ENCODE measurements at places on chromosomes 2 and 18.

- DNase-seq, result no peak
Measured at GRCh38 chr18:54240629-54241107, 16.2 kb upstream of the MBD2 start.

DNA sequence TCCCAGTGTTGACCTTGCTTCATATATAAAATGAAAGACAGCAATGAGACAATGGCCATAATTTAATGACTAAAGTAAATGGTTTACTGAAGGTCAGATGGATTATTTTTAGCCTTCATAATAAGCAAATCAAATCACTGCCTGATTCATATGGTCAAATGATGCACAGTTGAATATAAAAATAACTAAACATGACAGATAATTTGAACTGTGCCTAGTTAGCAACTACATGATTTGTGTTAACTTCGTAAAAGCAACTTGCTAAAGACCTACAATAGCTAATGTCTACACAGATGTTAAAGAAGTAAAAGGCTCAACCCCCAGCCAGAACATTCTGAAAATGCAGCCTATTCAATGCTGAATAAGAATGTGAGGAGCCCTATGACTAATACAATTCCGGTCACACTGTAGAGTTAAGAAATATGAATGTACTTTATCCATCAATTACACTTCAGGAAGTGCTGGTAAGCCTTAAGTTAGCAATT, 590.8 kb upstream of the CDH2 start:
- no peak for DNase-seq

DNA sequence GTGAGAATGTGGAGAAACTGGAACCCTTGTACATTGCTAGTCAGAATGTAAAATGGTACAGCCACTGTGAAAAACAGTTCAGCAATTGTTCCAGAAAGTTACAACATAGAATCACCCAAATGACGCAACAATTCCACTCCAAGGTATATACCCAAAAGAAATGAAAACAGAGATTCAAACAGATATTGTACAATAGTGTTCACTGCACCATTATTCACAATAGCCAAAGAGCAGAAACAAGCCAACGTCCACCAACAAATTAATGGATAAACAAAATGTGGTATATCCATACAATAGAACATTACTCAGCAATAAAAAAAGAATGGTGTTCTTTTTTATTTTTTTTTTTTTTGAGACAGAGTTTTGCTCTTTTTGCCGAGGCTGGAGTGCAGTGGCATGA, 10.9 kb downstream of the CLASP1 start:
- DNase-seq, result no peak

DNA sequence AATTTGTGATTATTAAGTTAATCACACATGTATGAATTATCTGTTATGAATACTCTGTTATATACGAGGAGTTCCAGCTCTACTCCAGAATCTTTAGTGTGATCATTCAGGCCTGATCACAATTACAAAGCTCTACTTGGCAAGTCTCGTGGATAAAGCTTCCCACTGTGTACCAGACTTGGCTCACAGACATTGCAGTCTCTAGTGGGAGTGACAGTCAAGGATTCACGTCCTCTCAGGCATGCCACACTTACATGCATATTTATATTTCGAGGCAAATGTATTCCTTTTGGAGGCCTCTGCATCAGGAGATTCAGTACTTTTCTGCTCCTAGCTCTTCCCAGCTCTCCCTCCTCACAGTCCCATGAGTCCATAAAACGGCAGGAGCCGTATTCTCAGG, 403.4 kb upstream of the CDH7 start:
- DNase-seq, result no peak

- no peak for DNase-seq
Measured at GRCh38 chr2:60116161-60116875, 437.1 kb downstream of the BCL11A start.

DNA sequence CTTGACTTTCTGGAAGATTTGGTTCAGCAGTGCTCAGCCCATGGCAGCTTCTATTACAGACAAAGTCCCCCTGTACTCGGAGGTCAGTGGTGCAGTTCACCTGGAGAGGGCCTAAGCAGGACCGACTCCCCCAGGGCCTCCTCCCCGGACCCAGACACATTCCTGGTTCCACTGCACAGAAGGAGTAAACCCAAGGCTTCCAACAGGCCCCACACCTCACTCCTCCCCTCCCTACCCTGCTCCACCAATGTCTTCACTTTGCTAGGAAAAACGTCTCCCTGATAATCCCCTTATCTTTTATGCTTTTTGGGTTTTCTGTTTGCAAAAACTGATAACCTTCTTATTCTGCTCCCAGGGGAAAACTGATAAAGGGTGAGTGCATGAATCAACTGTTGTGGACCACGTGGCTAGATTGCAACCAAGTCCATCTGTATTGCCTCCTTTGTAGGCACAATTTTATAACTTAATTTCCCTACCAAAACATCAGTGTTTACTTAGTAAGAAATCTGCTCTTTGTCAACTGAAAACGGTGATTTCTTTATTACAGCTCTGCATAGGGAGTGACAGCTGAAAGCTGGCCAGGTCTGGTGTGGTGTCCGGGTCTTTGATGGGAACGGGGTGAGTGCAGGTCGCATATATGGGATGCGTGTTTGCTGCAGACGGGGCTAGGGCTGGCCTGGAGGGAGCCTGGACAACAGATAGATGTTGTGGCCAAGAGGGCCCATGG, 202.5 kb downstream of the GLI2 start:
- DNase-seq, result no peak

- DNase-seq, result no peak
Measured at GRCh38 chr2:55720417-55720816, 26.8 kb upstream of the PNPT1 start.

GRCh38 chr2:165888171-165888570, 65.4 kb downstream of the TTC21B start:
- no peak for DNase-seq

DNA sequence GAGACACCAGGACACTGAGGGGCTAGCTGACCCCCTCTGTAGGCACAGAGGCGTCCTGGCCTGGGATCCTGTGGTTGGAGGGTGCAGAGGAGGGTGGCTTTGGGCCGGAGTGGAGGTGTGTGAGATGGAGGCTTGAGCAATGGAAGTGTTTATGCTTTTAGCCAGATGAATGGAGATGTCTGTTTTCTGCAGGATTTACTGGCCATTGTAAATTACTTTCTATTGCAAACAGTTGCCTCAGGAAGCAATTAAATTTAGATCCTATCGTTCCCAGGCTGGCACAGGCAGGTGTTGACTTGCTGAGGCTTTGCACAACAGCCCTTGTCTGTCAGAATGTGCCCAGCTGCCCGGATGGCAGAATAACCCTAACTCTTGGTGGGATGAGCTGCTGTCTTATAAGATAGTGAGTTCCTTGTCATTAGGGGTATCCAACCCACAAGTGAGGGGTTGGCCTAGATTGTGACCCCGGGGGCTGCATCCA, 1.8 kb upstream of the ARID5A start:
- no peak for DNase-seq

DNA sequence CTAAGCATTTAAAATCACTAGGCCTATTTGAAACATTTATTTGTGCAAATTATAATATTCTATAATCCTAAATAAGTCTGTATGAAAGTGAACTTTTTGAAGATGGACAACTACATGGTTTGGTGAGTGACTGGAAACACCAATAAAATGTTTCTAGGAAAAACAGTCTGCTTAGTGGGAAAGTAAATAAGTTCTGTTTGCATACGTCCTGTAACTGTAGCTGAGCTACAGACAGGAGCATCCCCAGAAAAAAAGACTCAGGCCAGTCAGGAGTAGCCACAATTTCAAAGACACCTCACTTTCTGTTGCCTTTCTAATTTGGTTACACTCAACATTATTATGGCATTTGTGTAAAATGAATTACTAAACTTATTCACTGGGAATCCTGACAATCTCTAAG, 28.4 kb upstream of the KCNJ3 start:
- no peak for DNase-seq

- no peak for DNase-seq
Measured at GRCh38 chr2:86695053-86695691, 24.9 kb upstream of the RMND5A start.

- DNase-seq, result no peak
Measured at GRCh38 chr2:216222650-216223352, 113.7 kb downstream of the XRCC5 start.

GRCh38 chr2:60979231-60979630, 38.3 kb upstream of the PEX13 start:
- DNase-seq, result no peak

DNA sequence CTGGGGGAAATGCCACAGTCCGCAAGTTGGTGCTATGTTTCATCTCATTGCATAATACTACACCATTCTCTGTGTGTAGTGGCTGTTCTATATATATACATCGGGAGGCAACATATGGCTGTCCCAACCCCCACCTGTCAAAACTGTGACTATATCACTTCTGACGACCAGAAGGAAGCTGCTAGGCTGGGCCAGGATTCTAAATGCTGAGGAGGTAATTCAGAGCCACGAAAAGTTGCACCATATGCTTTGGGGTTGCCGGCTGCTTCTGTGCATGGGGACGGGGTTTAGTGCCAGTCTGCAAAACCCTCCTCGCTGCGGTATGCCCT, 117.3 kb downstream of the MSH2 start:
- DNase-seq, result no peak

DNA sequence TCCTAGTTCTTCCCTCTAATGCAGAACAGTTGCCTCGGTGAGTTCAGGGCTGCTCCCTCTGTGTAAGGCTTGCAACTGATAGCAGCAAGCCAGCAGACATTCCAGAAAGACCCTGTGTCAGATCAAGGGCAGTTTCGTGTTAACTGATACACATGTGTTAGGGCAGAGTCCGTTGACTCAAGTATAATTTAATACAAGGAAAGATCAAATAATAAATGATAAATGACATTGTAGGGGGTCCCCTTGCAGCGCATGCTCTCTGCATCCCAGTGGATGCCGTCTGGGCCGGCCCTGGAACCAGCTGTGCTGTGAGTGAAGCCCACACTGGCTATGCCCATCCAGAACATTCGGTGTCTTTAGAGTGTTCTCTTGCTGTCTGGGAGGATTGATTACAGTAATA, 180.3 kb downstream of the AGAP1 start:
- DNase-seq, result no peak

DNA sequence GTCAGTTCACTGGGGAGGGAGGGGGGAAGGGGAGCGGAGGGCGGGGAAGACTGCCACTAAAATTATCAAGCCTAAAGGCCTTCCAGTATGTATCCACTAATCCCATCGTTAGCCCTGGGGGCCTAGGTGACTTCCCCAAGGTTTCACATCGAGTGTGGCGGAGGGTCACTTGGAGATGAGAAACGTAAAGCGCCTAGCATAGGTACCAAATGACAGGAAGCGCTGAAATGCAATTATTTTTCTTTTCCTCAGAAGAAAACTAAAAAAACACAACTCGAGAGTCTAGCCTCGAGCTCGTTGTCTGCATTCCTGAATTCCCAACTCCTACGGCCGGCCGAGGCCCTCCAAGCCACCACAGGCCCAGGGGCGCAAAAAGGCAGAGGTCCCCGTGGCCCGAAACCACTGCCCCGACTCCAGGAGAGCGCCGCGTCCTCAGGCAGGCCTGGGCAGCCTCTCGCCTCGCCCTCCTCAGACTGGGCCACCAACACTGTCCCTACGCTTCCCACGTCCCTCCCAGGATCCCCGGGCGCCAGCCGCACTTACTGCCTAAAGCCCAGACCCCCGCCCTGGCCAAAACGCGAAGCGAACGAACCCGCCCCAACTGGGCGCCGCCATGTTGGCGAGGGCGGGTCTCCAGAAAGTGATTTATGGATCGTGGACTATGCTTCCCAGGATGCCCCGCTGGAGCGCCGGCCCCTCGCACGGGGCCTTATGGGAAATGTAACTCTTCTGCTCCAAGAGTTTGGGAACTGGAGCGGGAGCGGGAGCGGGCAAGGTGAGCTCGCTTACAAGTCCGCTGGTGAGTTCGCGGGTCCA, at the start of gene USP40:
USP40 (minus strand) TSS at position 642 of the 816 bp plus-strand sequence. CDS start 1,228 bp downstream, outside the sequence.
- DNase-seq, result peak; percentile 92

- DNase-seq, result peak; percentile 63
Measured at GRCh38 chr2:157302492-157303099, 23.0 kb downstream of the ERMN start.

GRCh38 chr18:24553571-24554285, 93.3 kb downstream of the HRH4 start:
- no peak for DNase-seq

GRCh38 chr2:127673291-127674069, 1.9 kb downstream of the LIMS2 start:
- DNase-seq, result no peak

DNA sequence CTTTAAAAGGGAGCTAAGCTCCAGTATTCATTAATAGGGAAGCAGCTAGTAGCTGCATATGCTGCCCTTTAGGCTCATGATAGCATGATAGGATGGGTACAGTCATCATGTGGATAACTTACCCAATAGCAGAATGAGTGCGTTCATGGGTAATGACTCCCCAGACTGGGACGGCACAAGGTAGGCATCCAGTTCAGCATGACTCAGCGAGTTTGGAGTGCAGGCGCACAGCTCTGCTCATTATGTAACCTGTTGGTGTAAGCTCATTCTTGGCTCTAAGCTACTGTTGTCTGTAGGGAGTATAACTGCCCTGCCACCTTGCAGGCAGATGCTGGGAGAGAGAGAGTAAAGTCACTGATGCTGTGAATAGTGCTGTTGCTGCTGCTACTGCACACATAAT, 209.2 kb upstream of the SYT4 start:
- no peak for DNase-seq

DNA sequence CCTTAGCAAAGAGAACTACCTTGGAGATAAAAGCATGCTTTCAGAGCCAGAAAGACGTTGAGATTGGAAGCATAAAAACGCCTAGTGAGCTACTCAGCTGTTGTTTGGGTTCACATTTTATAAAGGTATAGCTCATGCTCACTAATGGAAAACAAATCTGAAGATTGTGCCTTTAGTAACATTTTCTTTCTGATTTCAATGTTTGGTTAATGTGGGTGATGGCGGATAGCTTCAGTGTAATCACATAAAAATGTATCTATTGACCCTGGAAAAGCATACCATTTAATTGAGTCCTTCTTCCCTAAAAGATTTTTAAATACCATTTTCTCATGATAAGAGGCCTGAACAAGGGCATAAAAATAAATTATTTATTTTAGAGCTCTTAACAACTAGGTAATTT, 73.4 kb downstream of the DTNA start:
- DNase-seq, result no peak

- no peak for DNase-seq
Measured at GRCh38 chr2:102172745-102173144, 14.1 kb upstream of the IL1RL2 start.

- no peak for DNase-seq
Measured at GRCh38 chr18:73645160-73645715, 502.4 kb downstream of the FBXO15 start.

DNA sequence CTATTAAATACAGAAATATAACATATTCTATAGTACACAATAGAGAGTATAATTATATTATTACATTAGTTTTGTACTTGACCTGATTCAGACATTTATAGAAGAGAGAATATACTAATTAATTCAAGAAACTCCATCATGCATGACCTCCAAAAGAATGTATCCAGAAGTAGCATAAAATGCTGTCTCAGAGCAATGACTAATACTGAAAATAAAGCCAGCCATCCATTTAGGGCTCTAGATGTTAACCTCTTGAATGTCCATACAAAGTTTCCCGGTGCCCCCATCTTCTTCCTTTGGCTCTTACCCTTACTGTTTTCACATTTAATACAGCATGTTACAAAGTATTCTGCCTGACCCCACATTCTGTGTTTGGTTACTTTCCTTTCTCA, 102.0 kb downstream of the ARHGAP15 start:
- DNase-seq, result no peak

- DNase-seq, result no peak
Measured at GRCh38 chr2:200296118-200296517, 10.4 kb upstream of the SPATS2L start.
